ENCODE measurements at places on chromosomes 2 and 18.

- DNase-seq = peak; percentile 22
These were observed 16.1 kb downstream of the SNORC start for GRCh38 chr2:232886176-232886575.

DNA sequence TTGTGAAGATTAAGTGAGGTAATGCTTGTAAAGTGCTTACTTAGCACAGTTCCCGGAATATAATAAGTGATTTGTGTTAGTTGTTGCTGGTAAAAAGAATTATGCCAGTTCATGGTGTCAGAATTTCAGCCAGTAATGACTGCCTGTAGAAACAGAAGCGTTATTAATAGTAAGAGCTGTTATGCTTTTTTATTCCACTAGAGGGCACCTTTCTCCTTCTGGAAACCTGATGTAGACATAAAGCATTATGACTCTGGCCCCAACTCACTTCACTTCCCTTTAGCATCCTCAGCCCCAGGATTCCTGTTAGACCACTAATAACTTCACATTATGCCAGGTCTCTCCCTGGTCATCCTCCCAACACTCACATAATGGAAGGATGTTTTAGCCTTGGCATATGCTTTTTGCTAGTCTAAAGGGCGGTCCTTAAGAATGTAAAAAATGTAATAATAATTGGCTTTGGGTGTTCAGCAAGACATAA is 34.9 kb downstream of the C18orf54 start:
- DNase-seq = no peak

DNA sequence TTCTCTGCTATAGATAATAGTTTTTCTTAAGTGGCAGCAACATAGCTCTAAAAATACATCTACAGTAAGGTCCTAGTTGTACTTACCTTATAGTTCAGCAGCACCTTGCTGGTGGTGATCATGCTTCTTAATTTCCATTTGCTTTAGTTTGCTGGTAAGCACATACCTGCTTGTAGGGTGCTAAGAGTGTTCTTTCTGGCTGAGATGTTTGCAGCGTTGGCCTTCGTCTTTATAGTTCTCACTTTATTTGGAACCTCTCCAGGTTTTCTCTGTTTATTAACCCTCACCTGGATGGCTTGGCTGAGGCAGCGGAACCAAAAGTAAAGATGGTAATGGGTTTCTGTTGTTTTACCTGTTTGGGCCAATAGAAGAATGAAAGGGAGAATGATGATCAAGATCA is 123.6 kb upstream of the EFEMP1 start:
- no peak for DNase-seq

- DNase-seq = no peak
These were observed 198.1 kb downstream of the PDE1A start for GRCh38 chr2:182228741-182229140.

- no peak for DNase-seq
These were observed 17.3 kb downstream of the BMP10 start for GRCh38 chr2:68853915-68854314.

DNA sequence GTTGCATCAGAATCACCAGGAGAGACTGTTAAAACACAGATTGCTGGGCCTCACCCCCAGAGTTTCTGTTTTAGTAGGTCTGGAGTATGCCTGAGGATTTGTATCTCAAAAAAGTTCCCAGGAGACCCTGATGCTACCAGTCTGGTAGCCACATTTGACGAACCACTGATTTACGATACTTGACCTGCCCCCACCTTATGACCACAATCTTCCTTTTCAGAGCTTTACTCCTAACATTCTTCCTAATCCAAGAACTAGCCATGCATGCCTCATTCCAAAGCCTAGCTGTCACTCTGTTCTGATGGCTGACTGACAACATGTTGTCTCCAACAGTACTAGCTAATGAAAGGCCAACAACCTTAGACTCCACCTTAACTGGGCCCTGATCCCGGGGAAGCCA is 191.4 kb downstream of the MBD2 start:
- no peak for DNase-seq

DNA sequence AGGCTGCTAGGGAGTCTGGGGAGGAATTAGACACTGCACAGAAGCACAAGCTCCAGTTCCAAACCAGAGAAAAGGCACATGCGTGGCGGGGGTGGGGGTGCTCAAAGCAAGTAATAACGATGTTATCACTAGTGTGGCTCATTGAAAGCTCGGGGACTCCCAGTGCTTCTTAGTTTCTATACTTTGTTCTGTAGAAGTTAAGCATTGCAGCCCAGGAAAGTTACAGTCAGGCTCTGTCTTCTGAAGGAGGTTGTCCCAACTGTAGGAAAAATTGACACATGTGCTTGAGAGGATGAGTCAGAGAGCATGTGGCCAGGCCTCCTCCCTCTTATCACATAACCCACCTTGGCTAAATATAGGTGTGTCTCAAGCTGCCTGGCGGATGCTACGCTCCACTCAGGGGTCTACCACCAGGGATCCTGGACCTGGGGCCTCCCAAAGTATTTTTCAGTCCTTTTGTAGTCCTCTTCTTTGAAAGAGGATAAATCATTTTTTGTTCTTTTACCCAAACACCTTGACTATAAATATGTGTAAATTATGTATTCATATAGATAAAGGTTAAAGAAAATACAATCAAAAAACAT is 3.8 kb downstream of the GALNT5 start:
- no peak for DNase-seq

- DNase-seq = peak; percentile 86
These were observed 66.9 kb downstream of the EMX1 start for GRCh38 chr2:72984172-72984671.

DNA sequence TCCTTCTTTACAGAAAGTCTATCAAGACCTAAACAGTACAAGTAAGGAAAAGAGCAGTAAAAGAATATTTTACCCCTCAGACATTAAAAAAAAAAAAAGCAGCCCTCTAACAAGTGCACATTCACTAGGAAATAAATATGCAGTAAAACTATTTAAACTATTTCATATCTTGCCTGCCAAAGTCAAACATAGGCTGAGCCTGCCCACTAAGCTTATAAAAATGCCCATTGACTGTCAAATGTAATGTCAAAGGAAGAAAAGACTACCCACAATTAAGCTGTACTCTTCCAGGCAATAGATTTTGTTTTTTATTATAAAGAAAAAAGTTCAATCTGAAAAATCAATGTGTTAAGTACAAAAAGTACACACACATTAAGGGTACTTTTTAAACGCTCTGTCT is 11.8 kb downstream of the ALS2 start:
- DNase-seq = no peak

- DNase-seq = no peak
These were observed 38.6 kb upstream of the ZFP36L2 start for GRCh38 chr2:43265001-43265400.

- DNase-seq = no peak
These were observed 104.4 kb downstream of the LIPG start for GRCh38 chr18:49666045-49666775.

DNA sequence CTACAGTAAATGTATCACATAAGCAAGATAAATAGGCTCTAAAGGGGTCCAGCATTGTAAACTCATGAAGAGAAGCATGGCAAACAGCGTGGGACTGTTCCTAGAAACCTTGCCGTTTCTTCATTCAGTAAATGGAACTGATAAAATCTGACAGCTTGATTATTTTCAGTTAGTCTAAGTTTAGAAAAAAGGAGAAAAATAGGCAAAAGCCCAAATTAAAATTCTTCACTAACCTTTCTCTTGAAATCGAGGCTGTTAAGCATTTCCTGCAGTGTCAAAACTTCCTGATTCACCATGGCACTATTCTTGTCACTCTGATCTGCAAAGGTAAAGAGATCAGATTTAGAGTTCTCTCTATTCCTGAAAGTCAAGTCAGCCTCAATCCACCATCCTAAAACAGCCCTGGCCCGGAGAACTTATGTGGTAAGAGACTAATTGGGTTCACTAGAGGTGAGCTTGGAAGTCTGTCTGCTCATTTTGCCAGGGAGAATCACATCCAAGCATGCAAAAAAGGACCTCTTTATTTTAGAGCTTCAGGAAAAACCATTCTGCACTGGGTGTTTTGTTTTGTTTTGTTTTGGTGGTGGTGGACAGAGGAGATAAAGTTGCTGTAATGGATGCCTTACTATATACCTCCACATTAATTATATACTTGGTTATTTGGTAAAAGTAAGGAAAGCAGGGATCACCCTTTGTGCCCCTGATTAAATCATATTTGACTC is 52.4 kb upstream of the STAT1 start:
- no peak for DNase-seq

DNA sequence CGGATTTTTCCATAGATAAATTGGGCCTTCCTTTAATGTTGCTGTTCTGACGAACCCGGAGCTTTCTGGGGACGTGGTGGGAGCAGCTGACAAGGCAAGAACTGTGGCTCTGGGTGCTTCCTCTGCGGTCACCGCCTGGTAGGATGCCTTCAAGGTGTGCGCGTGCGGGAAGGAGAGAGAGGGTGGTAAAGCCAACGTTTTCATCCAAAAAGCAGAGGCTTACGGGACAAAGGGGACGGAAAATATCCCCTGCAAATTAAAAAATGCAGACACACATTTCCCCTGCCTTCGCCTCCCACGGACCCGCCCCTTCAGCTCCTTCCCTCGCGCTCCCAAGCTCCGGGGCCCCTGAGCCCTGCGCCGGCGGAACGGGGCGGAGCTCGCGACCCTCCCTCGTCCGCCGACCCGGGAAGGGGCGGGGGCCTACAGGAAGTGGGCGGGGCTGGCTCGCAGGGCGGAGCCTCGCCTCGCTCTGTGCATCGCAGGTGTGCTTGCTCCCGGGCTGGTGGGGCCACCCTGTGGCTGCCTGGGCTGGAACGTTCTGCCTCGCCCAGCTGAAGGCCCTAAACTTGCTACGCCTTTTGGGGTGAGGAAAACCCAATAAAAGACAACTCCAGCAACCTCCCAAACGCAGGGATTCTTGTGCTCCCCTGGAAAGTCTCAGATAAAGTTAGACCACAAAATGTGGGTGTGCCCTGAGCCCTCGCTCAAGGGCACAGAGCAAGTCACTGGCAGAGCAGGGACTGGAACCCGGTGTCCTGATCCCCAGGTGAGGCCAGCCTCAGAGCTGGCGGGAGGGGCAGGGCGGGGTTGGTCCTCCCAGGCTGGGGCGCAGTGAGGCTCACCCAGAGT is 25.4 kb upstream of the SLC66A3 start:
- no peak for DNase-seq

- no peak for DNase-seq
These were observed 4.0 kb downstream of the NT5DC4 start for GRCh38 chr2:112724591-112725525.

DNA sequence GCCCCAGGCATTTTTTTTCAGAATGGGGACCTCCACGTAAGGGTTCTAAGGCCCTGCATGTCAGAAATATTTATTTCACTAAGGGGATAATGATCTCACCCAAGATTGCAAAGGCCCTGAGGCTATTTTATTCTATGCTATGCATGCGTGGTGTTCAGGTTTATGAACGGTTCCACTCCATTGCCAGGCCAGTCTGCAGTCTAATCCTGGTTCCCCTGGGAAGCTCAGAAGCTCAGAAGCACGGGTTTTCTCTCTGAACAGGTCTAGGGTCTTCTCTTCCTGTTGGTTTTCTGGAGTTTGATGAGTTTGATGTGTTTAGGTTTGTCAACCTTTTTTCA is 256.4 kb upstream of the PXDN start:
- no peak for DNase-seq

All from cardiac septum (tissue), 1 donor.